ENCODE measurements at places on chromosomes 5 and 9.

DNA sequence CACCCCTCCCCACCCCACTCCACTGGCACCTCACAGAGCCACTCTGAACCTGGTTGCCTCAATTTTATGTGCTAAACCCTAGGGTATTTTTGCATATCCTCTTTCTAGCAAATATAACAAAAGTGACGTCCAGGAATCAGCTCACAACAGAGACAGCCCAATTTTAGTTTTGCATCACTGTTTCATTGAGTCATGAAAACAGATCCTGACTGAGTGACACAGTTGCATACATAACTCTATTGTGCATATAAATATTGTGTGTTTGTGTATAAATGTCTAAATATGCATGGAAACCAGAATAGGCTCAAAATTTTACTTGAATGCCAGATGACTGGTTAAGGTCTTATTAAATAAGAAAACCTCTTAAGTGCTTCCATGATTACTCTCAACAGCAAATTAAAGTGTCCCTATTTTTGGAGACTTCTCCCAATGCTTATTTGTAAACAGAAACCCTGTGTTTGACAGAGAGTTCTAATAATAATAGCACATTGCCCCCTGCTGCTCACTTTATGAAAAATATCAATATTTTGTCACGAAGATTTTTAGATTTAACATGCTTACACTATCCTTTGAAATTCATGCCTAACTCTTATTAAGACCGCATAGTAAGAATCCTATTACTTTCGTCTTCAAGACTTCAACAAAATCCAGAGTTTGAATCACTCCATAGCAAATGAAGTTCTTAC lies 75.5 kb upstream of the PRRC1 start:
- DNase-seq, result peak; percentile 13

DNA sequence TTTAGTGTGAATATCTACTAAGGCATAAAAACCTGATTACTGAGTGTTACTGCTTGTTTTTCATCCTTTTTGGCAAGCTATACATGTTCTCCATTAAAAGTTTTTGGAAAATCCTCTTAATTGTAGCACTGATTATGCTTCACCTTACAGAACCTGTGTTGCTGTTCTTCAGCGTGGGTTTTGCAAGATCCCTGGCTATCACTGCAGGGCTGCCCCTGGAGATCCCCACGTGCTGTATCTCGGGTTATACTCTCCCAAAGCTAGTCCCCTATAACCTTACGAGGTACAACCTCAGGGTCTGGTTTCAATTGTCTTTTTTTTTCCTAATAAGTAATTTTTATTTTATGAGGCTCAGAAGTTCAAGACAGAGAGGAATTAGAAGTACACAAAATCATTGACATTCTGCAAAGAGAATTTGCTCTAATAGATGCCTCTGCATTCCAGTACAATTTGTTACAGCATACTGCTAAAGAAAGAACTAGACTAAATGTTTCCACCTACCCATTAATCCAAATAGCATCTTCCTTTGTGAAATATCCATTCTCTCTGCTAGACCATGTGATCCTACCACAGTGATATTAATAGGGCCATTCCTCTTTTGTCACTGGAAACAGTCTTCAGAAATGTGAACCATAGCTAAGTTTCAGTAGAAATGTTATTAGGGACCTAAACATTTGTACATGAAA lies 25.8 kb upstream of the CAMK4 start:
- no peak for DNase-seq

DNA sequence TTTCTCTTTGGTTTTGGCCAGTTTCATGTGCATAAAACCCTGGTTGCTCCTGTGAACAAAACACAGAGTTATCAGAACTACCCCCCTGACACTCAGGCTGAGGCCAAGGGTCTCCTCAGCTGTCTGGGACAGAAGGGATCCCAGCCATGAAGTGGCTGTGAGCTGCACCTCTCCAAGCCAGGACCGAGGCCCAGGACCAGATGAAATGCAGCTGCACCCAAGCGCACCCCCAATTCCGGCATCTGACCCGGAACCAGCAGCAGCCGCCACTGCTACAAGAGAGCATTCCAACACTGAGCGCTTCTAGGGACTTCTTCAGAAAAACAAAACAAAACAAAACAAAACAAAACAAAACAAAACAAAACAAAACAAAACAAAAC lies 16.0 kb upstream of the SLC25A51 start:
- no peak for DNase-seq

- no peak for DNase-seq
These were observed 2.5 kb upstream of the FSD1L start for GRCh38 chr9:105445203-105445881.

Data from A549 (cell line).